ENCODE measurements at places on chromosomes 5 and 9.

DNA sequence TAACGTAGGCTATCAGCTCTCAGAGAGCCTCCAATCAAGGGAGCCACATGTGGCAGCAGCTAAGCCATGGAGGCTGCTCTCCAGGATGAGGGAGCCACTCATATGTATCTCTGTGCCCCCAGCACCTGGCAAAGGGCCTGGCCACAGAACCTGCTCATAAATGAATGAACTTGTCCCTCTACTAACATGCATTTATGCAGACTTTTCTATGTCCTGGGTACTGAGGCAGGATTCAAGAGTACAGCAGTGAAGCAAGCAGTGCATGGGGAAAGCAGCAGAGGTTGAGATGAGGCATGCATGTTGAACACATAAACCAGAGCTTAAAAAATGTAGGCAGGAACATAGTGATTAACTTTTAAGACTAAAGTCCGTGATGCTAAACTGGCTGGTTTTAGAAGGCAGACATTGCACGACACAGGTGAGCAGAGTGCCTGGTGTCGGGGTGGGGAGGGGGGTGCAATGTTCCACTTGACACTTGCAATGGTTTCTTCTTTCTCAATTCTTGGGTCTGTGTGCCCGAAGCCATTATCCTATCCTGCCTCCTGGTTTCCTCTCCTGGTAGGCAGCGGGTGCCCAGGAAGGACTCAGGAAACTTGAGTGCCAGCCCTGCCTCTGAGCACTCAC, 142.8 kb upstream of the ALDH1B1 start:
- no peak for DNase-seq

GRCh38 chr9:27528076-27528885, 1.3 kb downstream of the MOB3B start:
- DNase-seq = peak; percentile 27

DNA sequence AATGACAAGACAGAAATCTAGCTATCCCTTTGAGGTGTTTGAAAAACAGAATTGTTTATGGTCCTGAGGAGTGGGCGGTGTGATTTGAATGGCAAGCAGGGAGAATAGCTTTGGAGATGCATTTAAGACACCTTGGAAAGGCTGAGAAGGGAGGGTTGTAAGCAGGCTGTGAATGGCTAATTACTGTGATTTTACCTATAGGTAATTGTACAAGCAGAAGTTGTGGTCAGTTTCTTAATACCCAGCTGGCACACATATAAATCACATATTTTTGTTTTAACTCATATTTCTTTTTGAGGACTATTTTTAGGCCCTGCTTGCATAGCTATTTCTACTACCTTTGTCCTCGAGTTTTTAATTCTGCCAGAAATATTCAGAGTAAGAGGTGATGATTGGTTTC, 248.6 kb downstream of the KDM4C start:
- no peak for DNase-seq

DNA sequence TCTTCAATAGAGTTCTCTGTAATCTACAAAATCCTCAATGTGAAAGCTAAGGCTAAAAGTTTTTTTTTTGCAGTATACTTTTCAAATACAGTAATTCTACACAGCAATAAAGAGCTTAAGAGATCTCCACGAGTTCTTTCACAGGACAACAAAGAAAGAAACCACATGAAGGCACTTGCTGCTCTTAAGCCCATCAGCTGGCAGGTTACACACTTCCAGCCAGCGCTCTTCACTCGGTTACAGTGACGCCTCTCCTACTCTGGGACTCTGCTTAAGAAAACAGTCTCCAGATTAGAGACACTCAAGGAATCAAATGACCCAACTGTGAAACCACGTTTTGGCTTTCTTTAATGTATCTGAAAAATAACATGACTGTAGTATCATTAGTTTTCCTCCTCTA, 85.0 kb downstream of the ROR2 start:
- no peak for DNase-seq

DNA sequence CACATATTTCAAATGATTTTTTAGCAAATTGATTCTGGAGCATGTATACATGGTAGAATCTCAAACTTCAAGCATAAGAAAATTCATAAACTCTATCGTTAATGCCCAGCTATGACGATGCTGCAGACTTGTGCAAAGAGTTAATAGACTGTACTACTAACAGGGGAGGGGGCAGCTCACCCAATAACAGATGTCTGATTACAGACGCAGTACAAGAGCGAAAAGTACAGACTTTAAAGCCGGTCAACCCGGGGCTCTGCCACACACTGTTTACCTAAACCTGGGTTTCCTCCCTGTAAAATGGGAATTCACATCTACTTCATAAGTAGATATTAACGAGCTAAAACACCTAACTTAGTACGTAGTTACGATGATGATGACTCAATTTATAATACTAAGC, 651 bp downstream of the TRIM23 start:
- DNase-seq = no peak

DNA sequence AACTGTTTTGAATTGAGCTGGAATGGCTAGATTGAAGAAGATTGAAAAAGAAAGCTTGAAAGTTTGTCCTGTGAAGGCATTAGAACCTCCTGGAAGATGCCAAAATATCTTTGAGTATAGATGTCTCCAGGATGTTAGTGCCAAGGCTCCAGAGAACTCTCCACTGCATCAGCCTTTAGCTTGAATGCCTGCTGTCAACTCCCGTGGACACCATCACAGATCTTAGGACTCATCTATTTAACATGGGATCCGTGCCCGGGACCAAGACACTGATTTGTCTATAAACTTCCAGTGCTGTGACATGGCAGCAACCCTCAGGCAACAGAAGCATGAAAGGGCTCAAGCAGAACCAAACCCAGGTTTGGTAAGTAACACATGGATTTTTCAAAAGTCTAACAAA, 670.9 kb upstream of the ST8SIA4 start:
- DNase-seq = no peak

DNA sequence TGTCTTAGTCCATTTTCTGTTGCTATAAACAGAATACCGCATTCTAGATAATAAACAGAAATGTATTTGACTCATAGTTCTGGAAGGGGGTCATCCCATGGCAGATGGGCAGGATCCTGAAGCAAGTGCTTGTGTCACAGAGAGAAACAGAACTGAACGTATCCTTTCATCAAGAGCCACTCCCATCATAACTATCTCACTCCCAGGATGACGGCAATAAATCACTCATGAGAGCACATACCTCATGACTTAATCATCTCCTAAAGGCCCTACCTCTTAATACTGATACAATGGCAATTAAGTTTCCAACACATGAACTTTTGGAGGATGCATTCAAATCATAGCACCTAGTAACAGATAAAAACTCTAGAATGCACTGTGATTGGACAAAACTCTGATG, 142.9 kb downstream of the CAMK4 start:
- no peak for DNase-seq

DNA sequence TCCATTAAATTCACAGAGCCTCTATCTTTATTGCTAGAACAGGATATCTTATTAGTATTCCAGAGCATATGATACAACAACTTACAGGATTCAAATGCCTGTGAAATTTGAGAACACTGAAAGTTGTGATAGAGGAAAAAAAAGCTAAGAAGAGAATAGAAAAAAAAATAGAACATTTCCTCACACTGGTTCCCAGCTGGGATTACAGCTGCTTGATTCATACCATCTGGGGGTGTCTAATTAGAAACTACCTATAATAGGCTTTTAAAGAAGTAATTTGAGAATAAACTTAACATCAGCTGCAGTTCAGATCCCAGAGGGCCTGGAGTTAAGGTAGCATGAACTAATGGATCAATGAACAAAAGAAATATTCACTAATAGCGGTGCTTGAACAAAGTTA, 922.0 kb downstream of the CDH12 start:
- DNase-seq = no peak

DNA sequence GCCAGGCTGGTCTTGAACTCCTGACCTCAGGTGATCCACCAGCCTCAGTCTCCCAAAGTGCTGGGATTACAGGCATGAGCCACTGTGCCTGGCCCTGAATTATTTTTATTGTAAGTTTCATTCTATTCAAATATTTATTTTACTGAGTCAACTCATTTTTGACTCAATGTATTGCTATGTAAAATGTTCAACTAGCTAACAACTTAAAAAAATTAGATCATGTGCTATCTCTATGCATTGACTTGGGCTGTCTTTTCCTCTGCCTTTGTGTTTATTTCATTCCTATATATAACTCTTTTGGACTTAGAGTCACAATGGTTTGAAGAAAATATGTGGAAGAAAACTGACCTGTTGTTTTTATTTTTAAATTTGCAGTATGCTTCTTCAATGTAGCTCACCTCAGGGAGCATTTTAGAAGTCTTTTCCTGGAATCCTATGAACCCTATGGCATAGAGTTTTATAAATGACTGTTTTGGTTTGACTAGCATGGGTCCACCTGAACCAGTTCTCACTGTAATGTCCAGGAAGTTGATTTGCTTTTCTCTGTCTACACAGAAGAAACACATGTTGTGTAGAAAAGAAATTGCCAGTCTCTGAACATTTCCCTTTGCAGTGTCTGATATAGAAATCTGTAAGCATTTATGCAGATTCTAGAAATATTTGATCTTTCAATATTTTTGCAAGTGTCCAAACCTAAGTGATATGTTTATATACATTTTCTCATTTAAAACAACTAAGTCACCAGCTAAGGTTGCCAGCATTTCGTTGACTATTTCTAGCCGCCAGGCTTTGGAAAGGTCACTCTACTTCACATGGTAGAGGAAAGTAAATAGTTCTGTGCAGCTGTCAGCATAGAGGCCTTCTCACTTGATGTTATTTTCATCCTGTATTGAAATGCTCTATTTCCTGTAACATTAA, 138.8 kb downstream of the PCSK1 start:
- no peak for DNase-seq

DNA sequence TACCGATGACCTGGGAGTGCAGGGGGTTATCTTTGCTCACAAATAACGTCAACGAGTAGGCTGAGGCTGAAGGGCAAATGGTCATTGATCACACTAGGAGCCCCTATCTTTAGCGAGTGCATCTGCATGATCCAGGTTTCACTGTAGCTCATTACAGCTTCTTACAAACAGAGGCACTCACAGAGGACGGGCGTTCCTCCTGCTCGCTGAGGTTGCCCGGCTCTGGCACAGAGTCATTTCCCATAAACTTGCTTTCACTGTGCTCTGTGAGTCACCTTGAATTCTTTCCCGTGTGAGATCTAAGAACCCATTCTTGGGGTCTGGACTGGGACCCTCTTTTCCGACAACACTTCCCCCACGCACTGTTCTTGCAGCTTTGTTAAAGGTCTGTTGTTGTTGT, 1.9 kb upstream of the PAEP start:
- DNase-seq = no peak

DNA sequence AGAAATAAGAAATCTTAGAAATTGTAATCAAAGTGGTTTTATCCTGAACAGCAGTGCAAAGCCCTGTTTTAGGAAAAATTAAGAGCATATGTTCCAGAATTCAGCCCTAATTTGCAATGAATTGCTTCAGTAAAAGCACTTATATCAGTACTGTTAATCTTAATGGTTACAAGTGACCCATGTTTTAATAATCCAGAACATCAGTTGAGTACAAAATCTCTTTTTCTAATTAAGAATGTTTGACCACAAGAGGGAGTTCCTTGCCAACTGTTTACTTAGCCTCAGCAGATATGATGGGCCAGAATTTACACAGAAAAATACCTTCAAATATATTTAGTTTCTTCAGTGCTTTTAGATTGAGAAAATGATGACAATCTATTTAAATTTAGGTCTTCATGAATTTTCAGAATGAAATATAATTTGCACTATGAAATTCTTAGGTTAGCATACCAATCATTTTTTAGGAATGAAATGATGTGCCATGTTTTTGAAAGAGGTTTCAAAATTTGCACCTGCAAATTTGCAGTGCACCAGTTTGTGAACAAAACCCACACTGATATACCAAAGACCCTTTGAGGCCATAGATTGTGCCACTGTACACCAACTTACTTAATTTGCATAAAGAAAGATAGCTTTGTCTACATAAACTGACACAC, 926.3 kb upstream of the ARRDC3 start:
- no peak for DNase-seq

DNA sequence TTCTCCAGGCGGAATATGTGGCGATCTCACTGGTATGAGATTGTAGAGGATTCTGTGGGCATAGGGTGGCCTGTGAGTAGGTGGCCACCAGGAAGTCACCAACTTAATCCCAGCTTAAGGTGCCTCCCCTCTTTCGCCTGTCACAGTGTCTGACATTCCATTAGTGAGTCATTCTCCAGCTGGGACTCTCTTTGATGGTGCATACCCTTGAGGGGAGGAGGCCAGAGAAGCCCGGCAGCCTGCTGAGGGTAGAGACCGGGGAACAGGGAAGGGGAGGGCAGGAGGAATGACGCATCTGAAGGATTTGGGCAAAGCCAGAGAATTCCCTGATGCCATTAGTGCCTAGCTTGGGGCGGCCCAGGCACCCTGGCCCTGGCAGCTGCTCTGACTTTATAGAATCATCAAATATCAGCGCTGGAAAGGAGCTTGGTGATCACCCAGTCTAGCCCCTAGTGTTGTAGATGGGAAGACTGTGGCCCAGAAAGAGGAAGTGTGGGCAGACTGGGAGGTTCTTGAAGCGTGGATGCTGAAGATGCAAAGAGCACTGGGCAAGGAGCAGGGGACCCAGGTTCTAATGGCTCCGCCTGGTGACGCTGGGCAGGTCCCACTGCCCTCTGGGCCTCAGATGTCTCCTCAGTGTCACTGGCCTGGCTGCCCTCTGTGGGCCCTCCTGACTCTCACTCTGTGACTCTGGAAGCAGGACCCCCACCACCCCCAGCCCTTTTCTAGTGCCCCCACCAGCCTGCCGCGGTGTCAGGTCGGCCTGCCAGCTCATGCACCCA, 41.4 kb downstream of the DAB2IP start:
- no peak for DNase-seq

GRCh38 chr9:110599468-110599867, 19.9 kb upstream of the SVEP1 start:
- no peak for DNase-seq

DNA sequence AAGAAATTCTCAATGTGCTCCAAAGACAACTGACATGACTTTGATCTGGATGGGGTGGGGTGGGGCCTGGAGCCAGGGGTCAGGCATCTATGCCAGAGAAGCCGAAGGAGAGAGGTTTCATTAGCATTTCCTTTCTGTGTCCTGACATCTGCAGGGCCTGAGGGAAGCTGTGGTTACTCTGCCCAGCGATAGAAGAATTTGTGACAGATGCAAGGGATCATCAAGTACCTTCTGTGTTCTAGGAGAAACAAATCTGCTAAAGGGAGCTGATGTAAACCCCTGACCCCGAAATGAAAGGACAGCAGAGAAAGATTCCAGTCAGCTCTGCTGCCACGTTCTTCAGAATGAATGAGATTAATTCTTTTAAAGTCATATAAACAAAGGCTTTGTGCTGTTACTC, 335.7 kb downstream of the PRELID2 start:
- no peak for DNase-seq

- no peak for DNase-seq
Observed at GRCh38 chr5:180589771-180590542, 1.3 kb downstream of the SCGB3A1 start.

DNA sequence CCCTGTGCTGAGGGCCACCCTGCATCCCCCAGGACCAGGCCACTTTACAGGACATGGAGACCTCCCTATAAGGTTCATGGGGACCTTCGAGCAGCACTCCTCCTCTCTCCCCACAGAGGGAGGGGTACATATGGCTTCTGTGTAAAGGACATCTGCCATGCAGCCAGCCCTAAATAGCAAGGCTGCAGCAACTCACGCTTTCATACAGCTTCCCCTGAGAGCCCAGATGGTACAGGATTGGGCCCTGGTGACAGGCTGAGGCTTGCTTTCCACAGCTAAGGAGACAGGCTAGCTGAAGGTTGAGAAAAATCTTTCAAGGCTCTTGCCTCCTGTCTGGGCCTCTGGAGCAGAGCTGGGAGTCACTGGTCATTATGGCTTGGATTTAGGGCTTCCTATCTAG, 147.0 kb upstream of the ZNF366 start:
- no peak for DNase-seq

- DNase-seq = no peak
Observed at GRCh38 chr5:78610163-78610583, 38.4 kb downstream of the LHFPL2 start.
